ENCODE measurements at places on chromosomes 1 and 21. TPM values are rescaled to one million over a fixed set of nuclear protein-coding genes. Genes with fewer than 3 reads are reported as not detected.

The ERG gene
- polyA plus RNA-seq: 19.4 TPM

The RUNX3 gene
- polyA plus RNA-seq: 0.54 TPM

The MYBPHL gene
- not detected for polyA plus RNA-seq

GRCh38 chr1:9472386-9473031 is 66.8 kb upstream of the SLC25A33 start:
- DNase-seq: no peak

- no peak for DNase-seq
Measured at GRCh38 chr1:214566158-214567104, 15.0 kb upstream of the PTPN14 start.

DNA sequence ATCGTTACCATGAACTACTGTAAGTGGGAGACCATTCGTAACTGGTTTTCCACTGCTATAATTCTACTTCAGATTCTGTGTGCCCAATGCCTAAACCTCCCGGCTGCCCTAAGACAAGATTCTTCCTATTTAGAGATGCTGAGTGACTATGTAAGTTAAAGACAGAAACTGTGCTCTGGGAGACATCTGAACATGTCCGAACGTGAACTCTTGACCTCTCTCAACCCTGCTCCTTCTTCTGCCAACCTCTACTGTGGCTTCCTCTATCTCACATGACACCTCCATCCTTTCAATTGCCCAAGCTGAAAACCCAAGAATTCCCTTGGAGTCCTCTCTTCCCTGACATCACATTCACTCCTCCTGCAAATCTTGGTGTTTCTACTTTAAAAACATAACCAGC is 182.9 kb downstream of the AKT3 start:
- DNase-seq: no peak

GRCh38 chr1:205582471-205583291 is 49.1 kb downstream of the ELK4 start:
- no peak for DNase-seq

DNA sequence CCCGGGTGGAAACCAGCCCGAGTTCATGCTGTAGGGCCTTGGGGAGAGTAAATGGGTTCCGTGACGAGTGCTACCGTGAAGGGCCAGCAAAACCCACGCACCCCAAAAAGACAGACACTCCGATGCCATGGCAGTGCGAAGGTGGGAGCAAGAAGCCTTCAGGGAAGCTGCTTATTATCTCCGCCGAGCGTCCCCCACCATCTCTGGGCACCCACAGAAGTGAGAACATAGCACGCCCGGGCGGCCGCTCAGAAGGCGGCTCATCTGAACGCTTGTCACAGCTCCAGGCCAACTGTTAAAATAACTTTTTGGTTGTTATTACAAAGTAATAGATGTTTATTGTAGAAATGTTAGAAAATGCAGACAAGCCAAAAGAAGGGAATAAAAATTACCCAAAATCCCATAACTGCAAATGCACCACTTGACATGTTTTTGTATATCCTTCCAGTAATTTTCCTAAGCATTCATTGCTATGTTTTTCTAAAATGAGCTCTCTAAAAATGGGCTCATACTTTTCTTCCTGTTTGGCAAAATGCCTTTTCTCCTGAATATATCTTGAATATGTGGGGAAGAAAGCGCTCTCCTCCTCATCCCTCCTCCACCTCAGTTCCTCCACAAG is 234.9 kb downstream of the NPHP4 start:
- no peak for DNase-seq

DNA sequence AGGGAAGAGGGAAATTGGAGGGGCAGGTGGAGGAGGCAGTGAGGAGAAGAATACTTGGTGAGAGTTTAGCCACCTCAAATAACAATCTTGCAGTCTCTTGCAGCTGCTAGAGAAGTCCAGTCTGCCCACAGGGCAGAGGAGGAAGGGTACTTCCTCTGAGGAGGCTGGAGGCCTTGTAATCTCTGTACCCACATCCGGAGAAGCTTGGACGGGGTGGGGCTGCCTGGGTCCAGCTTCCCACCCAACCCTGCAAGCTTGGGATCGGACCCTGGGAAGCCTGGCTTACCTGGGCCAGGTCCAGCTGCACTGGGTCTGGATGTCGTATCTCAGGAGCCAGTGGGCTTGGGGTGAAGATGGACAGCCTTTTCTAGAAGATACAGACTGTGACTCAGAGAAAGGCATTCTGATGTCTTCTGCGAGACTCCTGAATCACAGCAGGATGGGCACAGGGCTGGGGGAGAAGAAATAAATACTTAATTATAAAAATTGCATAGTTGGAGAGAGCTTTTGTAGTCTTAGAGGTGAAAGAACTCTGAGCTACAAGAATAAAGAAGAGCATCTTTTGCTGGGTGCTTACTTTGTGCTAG is 111.8 kb upstream of the JUN start:
- DNase-seq: no peak

DNA sequence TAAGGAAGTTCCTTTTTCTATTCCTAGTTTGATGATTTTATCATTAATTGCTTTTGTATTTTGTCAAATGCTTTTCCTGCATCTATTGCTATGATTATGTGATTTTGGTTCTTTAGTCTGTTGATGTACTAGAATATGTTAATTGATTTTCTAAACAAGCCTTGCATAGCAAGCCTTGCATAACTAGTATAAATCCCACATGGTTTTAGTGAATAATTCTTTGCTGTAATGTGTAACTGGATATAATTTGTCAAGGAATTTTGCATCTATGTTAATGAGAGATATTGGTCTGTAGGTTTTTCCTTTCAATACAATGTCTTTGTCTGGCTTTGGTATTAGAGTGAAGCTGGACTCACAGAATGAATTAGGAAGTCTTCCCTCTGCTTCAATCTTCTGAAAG is 460.2 kb downstream of the LTN1 start:
- no peak for DNase-seq

Measured in right renal cortex interstitium (tissue), 3 donors.